ENCODE measurements at places on chromosomes 4 and X. TPM values are rescaled to one million over a fixed set of nuclear protein-coding genes. Genes with fewer than 3 reads are reported as not detected.

Gene SPP1
- total RNA-seq, result 0.10 TPM

Gene ERVMER34-1
- not detected for total RNA-seq

Gene ZDHHC9
- 18.3 TPM for total RNA-seq

Gene AADAT
- total RNA-seq, result 1.1 TPM

Gene STAP1
- not detected for total RNA-seq

Gene HSFX4
- not detected for total RNA-seq

Gene SCOC
- total RNA-seq, result 57.8 TPM

Gene ADH1C
- not detected for total RNA-seq

Gene AMOT
- total RNA-seq, result 1.6 TPM

Gene CXCL3
- total RNA-seq, result 4.1 TPM

Gene CYTL1
- total RNA-seq, result 121 TPM

Gene GTPBP6
- 52.0 TPM for total RNA-seq

Gene GJB1
- total RNA-seq, result not detected

Gene GRIA3
- total RNA-seq, result not detected

Gene MXRA5
- total RNA-seq, result not detected

Gene CSAG3
- total RNA-seq, result not detected

Gene F8A2
- not detected for total RNA-seq

Gene TMPRSS11B
- total RNA-seq, result not detected

Gene MANBA
- total RNA-seq, result 7.3 TPM

Gene DCAF4L1
- 0.30 TPM for total RNA-seq

Gene LUZP4
- total RNA-seq, result not detected

Gene TLR3
- total RNA-seq, result 8.1 TPM

Gene UGT2B15
- total RNA-seq, result not detected

Gene GK
- total RNA-seq, result 2.0 TPM

Gene PRRG3
- not detected for total RNA-seq

Gene ERCC6L
- 7.9 TPM for total RNA-seq

Gene PAGE2
- total RNA-seq, result not detected

Gene SEPTIN11
- 90.1 TPM for total RNA-seq

Gene INTS6L
- 1.5 TPM for total RNA-seq

Gene FGFRL1
- 12.3 TPM for total RNA-seq

Gene PAGE4
- not detected for total RNA-seq

Gene PTCHD1
- total RNA-seq, result not detected

Gene VEGFC
- 37.3 TPM for total RNA-seq

Gene CCKAR
- total RNA-seq, result not detected

Gene PCYT1B
- total RNA-seq, result not detected
